ENCODE measurements at places on chromosomes 16 and 17. TPM values are rescaled to one million over a fixed set of nuclear protein-coding genes. Genes with fewer than 3 reads are reported as not detected.

ZC3H18 gene
- 16.8 TPM for total RNA-seq

CRISPLD2 gene
- 5.4 TPM for total RNA-seq

HCRT gene
- total RNA-seq, result not detected

CES4A gene
- 1.00 TPM for total RNA-seq

SSTR5 gene
- total RNA-seq, result not detected

HOXB6 gene
- 0.62 TPM for total RNA-seq

SHISA6 gene
- total RNA-seq, result not detected

TEKT1 gene
- not detected for total RNA-seq

FXR2 gene
- 65.4 TPM for total RNA-seq

C17orf100 gene
- total RNA-seq, result 0.44 TPM

RNF157 gene
- total RNA-seq, result 0.75 TPM

PITPNC1 gene
- total RNA-seq, result 53.1 TPM

MAP2K6 gene
- 0.87 TPM for total RNA-seq

RRAD gene
- total RNA-seq, result 8.0 TPM

PRDM7 gene
- not detected for total RNA-seq

CCL17 gene
- total RNA-seq, result not detected

All from uterine smooth muscle cell (primary cell).